ENCODE measurements at places on chromosomes 1 and 21.

- no peak for DNase-seq
Observed at GRCh38 chr1:110408488-110408887, 994 bp upstream of the LAMTOR5 start.

GRCh38 chr1:46490656-46491442 is 1.2 kb downstream of the DMBX1 start:
- peak; percentile 32 for DNase-seq

DNA sequence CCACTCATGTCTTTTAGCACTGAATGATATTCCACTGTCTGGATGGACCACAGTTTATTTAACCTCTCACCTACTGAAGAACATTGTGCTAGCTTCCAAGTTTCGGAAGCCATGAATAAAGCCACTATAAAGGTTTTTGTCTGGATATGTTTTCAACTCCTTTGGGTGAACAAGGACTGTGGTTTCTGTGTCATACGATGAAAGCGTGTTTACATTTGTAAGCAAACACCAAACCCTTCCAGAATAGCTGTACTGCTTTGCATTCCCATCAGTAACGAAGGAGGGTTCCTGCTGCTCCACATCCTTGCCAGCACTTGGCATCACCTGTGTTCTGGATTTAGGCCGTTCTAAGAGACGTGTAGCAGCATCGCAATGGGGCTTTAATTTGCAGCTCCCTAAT is 10.7 kb upstream of the ARHGEF16 start:
- no peak for DNase-seq

GRCh38 chr1:216566641-216567205 is 143.5 kb upstream of the USH2A start:
- DNase-seq: peak; percentile 33

DNA sequence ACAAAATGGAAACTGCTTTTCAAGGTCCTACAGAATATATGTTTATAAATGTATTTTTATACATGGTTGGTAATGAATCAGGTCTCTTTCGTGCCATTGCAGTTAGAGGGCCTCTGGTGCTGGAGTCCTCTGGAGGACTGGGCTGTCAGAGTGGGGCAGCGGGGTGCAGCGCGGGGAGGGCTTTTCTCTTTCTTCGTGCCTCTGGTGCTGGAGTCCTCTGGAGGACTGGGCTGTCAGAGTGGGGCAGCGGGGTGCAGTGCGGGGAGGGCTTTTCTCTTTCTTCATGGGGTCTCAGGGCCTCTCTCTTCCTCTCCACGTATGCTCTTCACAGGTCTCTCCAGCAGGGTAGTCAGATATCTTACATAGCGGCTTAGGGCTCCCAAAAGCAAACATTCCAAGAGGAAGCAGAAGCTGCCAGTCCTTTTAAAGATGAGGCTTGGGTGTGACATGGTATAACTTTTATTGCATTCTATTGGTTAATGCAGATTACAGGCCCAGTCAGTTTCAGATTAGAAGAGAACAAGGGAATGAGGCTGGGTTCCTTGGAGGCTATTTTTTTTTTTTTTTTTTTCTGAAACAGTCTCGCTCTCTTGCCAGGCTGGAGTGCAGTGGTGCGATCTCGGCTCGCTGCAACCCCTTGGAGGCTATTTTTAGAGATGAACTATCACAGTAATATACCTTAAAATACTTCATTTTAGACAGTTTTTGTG is 13.1 kb downstream of the SDCCAG8 start:
- peak; percentile 64 for DNase-seq

DNA sequence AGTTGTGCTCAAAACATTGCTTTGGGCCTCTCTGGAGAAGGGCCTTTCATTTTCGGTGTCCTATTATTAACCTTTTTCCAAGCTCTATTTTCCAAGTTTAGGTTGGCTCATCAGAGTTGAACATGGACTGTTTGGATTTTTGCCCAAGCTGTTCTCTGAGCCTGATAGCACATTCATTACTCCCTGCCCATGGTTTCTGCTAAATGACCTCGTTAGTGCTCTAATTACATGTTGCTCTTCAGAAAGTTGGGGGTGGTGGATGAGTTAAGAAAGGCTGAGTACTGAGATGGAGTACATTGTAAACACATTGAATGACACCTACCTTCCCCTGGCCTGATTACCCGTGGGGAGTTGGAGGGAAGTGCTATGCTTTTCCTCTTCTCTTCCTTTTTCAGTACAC is 38.9 kb downstream of the LMO4 start:
- no peak for DNase-seq
